BE2C (cell line): ENCODE measurements at places on chromosomes 2 and 18.

GRCh38 chr2:176167398-176167797 lies 10.3 kb downstream of the HOXD3 start:
- no peak for DNase-seq

DNA sequence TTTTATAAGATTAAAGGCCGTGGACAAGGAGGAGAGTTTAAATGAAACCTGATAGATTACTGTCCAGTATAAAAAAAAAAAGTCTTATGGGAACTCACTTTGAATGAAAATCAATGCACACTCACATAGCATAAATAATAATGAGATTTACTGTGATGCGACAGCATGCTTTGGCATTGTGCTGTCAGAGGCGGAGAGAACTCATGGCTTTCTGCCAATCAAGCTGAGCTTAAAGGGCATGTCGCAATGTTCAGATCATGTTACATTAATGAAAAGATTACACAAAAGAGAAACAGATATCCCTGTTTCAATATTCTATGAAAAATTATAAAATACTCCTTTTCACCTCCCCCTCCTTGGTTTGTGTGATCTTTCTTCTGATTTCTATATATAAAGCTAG lies 310.8 kb downstream of the ERBB4 start:
- peak; percentile 70 for DNase-seq

DNA sequence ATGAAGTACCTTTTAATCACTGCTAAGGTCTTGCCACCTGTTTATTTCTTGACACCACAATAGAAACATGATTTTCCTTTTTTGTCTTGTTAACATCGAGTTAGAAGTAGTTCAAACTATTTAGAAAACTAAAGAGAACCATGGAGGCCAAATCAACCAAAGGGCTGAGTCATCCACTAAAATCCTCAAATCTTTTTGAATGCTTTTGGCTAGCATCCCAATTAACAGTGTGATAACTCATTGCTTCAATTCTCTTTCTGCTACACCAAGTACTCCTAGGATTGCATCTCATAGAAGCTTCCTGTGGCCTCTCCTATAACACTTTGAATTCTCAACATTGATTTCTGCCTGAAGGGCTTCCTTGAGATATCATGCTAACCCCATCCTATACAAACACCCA lies 159.9 kb upstream of the MMADHC start:
- no peak for DNase-seq

DNA sequence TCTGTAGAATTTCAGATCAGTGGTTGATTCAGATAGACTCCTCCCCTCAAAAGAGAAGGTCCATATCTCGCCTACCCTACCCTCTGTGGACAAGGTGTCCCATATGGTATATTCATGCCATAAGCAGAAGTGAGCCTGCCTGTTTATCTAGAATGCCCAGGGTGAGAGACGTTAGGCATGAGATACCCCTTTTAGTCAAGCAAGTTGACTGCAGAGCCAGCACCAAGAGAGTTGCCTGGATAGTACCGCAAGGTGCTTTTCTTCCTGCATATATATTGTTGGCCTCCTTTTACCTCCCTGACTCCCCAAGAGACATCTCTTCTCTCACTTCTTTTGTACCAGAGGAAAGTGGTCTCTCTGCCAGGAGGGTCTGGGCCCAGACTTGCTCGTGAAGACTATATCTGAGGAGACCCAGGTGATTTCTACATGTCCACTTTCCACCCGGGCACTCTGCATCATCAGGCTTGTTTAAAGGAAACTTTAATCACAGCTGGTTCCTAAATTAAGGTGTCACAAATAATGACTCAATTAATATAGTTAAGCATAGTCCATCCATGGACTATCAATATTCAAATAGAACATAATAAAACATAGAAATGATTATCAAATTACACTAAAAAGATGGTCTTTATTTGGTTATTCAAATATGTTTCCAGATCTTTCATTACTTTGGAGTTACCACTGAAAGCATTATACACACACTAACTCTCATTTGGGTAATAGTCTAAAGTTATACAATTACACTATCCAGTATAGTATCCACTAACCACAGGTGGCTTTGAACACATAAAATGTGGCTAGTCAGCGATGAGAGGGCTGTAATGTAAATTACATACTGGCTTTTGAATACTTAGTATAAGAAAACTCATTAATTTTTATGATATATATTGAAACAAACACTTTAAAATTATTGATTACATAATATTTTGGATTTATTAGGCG lies 4.1 kb downstream of the ITGA4 start:
- DNase-seq, result no peak

GRCh38 chr2:64326578-64327050 lies 127.3 kb upstream of the LGALSL start:
- DNase-seq, result no peak

DNA sequence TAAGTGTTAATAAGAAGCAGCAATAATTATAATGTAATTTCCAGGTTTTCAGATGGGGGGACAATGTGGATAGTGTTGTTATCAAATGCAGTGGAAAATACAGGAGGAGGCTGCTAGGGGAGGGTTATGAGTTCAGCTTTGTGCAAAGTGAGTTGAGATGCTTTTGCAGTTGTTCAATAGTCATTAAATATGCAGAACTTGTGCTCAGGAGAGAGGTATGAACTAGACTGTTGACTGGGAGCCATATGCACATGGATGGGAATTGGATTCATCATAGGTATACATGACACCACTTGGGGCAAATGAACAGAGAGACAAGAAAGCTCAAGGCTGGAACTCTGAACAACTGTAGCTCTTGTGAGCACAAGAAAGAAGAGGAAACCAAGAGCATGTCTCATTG lies 182.1 kb upstream of the PID1 start:
- no peak for DNase-seq

- DNase-seq, result no peak
Measured at GRCh38 chr2:181311837-181312236, 145.3 kb upstream of the ITGA4 start.
